ENCODE measurements at places on chromosomes 4 and X.

DNA sequence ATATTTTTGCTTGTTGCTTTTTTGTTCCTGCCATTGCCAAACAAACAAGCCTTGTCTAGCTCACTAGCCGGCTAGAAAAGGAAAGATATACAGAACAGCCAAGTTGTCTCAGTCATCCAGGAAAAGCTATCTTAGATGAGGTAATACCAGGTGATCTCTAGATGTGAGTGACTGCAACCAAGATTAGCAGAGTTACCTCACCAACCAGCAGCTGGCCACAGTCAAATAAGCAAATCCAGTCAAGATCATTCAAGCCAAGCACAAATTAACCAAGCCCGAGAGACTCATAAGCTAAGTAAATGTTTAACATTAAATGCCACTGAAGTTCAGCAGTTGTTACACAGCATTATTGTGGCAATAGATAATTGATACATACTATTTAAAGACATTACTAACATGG, 108.6 kb downstream of the CENPC start:
- no peak for DNase-seq

- no peak for DNase-seq
Measured at GRCh38 chr4:122309988-122310626, 68.7 kb upstream of the ADAD1 start.

- no peak for DNase-seq
Measured at GRCh38 chrX:73262991-73263390, 48.3 kb upstream of the NAP1L2 start.

GRCh38 chr4:76830964-76831703, 66.8 kb downstream of the SOWAHB start:
- DNase-seq = no peak

DNA sequence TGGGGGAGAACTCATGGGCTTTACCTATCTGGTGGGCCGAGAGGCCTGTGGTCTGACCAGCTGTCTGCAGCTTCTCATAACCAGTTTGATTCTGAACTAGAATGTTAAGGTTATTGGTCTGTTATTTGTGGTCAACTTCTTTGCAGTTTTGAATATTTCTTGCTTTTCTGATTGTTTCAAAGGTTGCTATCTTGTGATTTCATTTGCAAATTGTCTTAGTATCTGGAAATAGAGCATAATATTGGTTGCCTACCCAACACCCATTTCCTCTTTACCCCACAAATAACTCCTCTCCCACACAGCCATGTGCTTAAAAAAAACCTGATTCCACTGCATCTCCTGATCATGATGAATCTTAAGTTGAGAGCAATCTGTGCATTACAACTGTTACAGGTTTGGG, 39.1 kb upstream of the BMP2K start:
- no peak for DNase-seq

DNA sequence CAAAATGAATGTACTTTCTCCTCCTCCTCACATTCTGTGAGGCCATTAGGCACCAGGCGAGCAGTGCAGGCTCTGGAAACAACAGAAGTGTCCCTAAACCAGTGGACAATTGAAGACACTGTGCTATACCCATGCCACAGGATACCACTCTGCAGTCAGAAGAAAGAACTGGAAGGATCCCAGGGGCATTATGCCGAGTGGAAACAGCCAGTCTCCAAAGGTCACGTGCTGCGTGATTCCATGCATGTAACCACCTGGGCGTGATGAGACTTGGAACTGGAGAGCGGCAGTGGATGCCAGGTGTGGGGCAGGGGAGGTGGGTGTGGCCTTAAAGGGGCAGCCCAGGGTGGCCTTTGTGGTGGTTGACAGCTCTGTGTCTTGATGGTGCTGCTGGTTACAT, 139.4 kb downstream of the EVC2 start:
- DNase-seq = no peak

DNA sequence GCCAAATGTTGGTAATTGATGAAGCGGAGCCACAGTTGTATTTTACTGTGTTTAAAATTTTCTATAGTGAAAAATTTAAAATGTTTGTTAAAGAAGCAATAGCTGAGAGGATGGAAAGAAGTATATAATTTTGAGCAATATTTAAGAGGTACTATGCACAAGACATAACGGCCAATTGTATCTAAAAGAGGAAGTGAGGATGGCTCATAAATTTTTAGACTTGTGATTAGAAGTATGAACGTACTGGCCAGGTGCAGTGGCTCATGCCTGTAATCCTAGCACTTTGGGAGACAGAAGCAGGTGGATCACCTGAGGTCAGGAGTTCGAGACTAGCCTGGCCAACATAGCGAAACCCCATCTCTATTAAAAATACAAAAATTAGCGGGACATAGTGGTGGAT, 12.7 kb upstream of the HHIP start:
- DNase-seq = no peak

- no peak for DNase-seq
Measured at GRCh38 chrX:71378732-71379131, 12.6 kb downstream of the TAF1 start.

- DNase-seq = no peak
Measured at GRCh38 chrX:48580662-48581061, 6.4 kb downstream of the RBM3 start.

DNA sequence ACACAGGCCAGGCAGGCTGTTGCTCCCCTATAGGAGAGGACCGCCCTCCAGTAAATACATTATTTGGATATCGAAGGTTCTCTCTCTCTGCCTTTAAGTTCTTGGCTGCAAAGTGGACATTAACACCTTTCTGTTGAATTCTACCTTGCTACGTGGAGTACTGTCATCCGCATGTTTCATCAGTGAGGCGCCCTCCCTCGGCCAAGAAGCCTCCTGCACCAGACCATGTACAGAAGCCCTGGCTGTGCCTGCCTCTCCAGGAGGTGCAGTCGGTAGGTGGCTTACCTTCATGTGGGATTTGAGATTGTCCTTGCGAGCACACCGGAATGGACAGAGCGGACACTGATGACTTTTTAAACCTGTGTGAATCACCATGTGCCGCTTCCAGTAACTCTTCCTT, 46.7 kb downstream of the ZNF827 start:
- DNase-seq = no peak

DNA sequence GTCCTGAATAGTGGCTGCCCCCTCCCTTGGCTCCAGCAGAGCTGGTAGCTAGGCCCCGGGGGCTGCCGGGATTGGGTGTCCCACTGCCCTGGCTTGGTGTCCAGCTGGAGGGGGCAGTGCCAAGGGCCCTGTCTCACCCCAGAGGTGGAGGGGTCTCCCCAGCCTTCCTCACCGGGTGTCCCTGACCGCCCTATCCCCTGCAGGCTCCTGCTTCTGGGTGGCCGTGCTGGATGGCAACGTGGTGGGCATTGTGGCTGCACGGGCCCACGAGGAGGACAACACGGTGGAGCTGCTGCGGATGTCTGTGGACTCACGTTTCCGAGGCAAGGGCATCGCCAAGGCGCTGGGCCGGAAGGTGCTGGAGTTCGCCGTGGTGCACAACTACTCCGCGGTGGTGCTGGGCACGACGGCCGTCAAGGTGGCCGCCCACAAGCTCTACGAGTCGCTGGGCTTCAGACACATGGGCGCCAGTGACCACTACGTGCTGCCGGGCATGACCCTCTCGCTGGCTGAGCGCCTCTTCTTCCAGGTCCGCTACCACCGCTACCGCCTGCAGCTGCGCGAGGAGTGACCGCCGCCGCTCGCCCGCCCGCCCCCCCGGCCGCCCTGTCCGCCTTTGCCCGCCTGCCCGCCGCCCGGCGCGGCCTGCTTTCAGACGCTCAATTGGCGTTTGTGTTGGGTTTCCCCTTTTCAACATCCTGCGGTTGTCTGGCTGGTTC, 4.6 kb downstream of the NAT8L start:
- DNase-seq = no peak

DNA sequence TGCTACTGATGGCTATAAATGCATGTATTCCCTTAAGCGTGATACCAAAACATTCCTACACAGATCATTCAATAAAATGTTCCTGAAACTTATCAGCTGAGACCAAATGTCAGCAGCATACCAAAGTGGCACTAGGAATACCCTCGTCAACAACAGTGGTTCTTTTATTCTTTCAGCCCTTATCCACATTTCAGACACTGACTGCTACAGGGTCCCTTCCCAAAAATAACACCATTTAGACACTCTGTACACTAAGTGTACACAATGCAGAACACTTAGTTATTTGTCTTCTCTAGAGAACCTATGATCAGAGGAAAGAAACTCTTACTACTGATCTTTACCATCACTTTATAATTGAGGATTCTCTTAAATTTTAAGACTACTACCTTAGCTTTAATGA, 94.1 kb downstream of the ATRX start:
- no peak for DNase-seq

DNA sequence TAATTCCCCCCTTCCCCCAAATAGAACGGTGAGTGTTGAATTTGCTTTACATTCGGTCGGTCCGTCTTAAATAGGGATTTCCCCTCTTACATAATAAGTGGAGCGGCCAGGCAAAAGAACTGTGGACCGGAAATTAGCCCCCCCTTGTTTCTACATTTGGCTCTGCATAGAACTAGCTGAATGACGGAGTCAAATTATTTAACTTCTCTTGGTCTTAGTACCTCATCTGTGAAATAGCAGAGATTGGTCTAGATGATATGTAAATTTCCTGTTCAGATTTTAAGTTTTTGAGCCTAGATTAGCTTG, 1.3 kb downstream of the SPATA18 start:
- DNase-seq = no peak

- no peak for DNase-seq
Measured at GRCh38 chr4:41791557-41791956, 43.0 kb upstream of the PHOX2B start.

GRCh38 chr4:113823291-113823659, 61.7 kb upstream of the CAMK2D start:
- DNase-seq = no peak

- no peak for DNase-seq
Measured at GRCh38 chrX:39000802-39001201, 199.5 kb downstream of the MID1IP1 start.

DNA sequence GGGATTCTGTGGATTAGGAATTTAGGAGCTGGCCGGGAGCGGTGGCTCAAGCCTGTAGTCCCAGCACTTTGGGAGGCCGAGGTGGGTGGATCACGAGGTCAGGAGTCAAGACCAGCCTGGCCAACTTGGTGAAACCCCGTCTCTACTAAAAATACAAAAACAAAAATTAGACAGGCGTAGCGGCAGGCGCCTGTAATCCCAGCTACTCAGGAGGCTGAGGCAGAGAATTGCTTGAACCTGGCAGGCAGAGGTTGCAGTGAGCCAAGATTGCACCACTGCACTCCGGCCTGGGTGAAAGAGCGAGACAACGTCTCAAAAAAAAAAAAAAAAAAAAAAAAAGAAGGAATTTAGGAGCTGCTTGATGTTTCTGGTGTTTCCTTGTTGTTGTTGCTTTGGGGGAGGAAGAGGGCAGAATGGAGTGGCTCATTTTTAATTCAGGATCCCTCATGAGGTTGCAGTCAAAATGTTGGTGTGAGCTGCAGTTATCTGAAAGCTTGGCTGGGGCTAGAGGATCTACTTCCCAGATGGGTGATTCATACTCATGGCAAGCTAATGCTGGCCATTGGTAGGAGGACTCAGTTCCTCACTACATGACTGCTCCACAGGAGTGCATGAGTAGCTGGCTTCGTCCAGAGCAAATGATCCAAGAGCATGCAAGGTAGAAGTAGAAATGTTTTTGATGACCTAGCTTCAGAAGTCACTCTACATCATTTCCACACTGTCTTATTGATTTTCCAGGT, 26.5 kb upstream of the JADE1 start:
- no peak for DNase-seq

DNA sequence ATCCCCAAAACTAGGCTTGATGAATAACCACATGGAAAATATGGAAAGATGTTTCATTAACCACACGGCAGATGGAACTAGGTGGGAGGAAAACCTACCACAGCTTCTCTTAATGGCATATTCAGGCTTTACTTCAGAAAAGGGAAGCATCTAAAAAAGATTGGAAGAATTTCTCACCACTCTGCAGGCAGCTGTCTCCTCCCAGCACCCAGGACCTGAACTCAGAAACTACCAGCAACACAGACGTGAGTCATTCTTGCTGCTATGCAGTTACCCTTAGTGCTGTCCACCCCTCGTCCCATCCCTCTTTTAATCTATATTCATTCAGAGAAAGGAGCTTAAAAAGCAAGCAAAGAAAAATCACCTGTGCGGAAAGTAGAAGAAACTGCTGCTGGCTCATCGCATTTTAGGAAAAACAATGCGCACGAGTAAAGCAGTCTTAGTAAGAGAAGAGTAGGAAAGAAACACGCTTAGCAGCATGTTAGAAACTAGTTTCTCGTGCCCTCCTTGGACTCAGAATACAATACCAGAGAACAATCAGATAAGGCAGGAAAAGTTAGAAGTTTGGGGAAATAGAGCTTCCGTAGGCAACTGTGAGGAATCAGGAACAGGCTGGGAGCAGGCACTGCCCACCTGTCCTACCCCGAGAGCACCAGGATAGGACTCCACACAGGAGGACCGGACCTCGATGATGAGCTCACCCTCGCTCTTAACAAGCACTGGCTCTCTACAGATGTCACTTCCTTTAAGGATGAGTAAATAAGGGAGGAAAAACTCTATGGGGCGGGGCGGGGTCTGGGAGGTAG, 48.1 kb upstream of the ENPP6 start:
- DNase-seq = no peak

- no peak for DNase-seq
Measured at GRCh38 chr4:55509266-55509665, 37.4 kb downstream of the CLOCK start.

DNA sequence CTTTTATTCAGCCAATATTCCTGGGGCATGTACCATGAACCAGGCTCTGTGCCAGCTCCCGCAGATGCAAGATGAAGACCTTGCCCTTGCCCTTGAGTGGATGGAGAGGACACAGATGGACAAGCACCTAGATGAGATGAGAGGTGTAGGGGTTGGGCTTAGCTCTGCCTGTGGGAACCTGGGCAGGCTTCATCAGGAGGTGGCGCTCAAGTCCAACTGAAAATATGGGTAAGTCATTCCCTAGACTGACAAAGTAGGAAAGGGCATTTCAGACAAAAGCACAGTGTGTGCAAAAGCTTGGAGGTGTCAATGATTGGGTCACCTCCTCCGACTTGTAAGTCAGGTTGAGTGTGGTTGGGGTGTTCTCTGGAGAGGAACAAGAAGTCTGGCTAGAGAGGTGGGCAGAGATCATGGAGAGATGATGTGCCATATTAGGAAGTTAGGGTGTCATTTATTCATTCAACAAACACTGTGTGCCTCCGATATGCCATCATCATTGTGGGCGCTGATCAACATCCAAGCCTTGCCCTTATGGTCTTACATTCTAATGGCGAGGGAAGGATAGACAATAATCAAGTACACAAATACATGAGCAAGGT, 64.6 kb downstream of the ANAPC4 start:
- DNase-seq = no peak

- no peak for DNase-seq
Measured at GRCh38 chr4:73735231-73735630, 5.1 kb upstream of the CXCL8 start.

DNA sequence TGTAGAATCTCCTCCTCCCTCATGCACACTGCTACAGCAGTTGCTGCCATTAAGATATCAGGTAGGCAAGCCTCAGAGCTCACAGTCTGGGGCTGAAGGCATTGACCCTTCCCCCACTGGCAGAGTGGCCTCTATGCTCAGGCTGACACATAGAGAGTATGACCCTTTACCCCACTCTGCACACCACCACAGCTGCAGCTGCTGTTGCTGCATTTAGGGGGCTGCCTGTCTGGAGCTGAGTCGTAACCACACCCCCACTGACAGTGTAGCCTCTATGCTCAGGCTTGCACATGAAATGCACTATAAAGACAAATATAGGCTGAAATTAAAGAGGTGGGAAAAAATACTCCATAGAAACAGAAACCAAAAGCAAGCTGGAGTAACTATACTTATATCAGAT, 289.3 kb upstream of the PABPC4L start:
- DNase-seq = no peak

GRCh38 chr4:179871726-179872125, 2371.5 kb upstream of the TENM3 start:
- DNase-seq = no peak

- DNase-seq = no peak
Measured at GRCh38 chrX:134631426-134632346, 26.6 kb downstream of the PLAC1 start.

Data from activated T-cell treated with anti-CD3 and anti-CD28 coated beads for 4 hours (primary cell).